ENCODE measurements at places on chromosomes 6 and 20.

DNA sequence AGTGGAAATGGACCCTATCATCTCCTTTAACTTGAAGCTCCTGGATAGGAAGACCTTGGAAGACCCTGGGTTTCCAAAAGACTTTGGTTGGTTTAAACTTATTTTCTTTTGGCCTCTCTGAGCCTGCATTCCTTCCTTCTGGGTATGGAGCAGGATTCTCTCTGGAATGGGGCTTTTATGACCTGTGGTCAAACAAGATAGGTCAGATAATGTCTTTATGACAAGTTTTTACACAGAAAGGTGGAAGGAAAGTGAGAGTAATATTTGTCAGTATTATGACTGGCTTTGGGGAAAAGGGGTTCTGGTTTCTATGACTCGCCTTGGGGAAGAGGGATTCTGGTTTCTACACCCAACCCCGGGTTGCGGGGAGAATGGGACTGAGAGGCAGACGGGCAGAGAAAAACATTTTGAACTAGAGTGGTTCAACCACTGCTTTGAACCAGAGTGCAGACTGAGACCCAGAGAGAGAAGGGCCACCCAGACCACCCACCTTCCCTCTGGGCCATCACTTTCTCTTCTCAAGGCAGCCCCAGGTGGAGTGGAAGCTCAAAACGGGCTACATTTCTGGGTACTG is 37.6 kb upstream of the KCNK5 start:
- DNase-seq: no peak

DNA sequence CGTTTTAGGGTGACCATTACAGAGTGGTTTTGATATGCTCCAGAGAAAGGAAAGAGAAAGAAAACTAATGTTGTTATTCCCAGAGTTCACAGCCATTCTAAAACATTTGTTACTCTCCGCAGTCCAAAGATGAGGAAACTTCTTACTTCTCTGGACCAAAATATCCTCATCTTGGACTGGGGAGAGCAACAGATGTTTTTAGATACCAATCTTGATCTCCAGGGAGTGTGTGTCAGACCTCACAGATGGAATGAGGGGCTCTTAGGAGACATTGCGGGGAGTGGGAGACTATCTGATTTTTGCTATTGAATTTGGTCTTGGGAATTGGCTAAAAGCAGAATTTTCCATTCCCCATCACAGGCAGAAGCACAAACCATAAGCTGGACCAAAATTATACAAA is 110.8 kb downstream of the TNFAIP3 start:
- no peak for DNase-seq

- DNase-seq: peak; percentile 3
Measured at GRCh38 chr20:18831830-18832499, 18.4 kb downstream of the SCP2D1 start.

DNA sequence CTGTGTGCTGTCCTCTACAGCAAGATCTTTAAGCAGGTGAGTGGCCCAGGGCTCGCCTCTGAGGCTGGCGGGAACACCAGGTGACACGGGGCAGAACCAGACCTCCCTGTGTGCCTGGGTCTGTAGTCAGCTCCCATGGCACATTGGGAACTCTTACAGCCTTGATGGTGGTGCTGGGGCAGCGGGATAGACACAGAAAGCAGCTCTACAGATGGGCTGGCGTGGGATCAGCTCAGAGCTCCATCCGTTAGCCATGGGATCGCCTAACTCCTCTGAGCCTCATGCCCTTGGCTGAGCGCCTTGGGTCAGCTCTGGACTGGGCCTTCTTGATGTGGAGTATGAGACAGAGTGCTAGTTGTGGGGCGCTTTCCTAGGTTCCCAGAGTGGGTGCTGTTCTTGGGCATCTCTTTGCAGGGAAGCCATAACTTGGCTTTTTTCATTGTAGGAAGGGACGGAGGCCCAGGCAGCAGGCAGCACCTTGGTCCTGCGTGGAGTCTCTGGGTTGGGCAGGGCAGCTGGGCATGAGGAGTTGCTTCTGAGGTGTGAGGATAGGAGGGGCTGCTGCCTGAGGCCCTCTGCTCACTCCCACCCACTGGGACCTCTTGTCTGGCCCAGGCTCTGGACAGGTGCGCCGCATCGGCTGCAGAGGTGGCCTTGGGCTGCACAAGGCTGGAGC is 51.3 kb downstream of the EFCAB8 start:
- no peak for DNase-seq

DNA sequence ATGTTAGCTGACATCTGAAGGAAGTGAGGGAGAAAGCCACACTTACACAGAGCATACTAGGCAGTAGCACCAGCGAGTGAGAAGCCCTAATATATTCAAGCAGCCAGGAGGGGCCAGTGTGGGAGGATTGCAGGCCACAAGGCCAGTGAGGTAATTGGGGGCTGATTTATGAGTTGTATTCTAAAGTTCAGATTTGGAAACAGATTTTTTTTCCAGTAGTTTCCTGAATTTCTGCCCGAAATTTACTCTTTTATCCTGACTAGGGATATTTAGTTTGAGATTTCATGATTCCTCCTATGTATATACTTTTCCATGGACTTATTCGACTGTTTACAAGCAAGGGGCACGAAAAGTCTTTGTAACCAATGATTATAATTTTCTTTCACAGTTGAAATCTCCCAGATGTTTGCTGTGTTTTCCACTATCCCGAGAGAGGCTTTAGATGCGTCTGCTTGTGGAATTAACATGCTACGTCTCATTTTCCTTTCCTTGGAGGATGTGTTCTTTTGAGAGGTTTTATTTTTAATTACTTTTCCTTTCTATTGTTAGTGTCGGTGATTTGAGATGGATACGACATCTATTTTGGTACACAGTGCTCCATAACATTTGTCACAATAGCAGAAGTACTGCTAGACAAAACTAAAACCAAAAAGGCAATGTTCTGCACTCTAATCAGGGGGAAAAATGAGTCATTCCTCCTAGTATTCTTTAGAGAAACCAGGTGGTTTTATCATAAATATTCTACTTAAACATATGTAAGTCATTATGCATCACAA is 356.3 kb upstream of the HSF2 start:
- DNase-seq: peak; percentile 39

DNA sequence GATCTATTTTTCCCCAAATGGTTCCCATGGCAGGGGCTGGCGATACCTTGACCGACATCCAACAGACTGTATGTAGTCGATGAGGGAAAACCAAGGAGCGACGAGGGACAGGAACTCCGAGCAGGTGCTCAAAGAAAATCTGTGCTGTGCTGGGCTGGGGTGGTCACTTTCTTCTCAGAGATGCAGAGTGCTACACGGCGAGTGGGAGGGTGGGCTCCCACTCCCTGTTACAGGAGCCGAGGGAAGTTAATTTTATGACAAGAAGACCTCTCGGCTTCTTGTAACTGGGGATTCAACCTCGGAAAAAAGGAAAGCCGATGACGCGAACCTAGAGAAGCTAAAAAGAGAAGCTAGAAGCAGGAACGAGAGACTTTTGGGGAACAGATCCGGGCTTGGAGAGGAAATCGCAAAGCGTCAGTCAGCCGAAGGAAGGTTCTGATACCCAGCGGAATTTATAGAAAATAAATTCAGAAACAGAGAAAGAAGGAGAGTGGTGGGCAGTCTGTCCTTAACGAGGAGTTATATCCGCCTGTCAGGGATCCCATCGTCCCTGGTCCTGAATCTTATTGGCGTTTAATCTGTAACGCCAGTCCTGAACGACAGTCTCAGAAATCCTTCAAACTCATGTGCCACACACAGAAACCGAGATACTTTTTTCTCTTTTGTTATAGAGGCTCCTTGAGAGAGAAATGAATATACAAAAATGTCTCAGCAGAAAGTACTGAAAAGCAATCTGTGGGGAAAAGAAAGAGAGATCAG is 84.6 kb upstream of the ZNF322 start:
- no peak for DNase-seq

DNA sequence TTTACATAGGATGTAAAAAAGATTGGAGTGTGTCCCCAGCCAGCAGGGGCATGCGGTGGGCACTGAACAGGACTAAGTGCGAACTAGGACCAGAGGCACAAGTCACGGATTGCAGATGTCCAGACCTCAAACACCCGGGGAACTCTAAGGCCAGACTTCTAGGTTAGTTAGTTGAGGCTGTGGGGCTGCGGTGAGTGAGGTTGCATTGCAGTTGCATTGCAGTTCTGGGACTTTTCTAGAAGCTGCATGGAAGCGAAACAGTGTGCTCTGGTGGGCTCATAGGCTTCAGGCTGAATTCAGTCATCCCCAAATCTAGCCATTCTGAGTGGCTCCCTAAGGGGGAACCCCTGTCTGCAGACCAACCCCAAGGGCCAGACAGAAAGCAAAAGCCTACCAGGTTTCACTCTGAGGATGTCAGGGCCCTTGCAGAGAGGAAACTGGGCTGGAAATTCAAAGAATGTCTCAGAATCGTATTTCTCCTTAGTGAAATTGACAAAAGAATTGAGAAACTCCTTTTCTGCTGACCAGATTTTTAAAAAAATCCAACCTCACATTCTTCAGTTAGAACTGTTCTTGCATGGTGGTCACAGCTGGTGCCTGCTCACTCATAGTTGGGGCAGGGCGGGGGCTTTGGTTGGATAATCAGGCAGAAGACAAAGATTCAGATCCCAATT is 182.8 kb downstream of the ZDHHC14 start:
- DNase-seq: no peak

DNA sequence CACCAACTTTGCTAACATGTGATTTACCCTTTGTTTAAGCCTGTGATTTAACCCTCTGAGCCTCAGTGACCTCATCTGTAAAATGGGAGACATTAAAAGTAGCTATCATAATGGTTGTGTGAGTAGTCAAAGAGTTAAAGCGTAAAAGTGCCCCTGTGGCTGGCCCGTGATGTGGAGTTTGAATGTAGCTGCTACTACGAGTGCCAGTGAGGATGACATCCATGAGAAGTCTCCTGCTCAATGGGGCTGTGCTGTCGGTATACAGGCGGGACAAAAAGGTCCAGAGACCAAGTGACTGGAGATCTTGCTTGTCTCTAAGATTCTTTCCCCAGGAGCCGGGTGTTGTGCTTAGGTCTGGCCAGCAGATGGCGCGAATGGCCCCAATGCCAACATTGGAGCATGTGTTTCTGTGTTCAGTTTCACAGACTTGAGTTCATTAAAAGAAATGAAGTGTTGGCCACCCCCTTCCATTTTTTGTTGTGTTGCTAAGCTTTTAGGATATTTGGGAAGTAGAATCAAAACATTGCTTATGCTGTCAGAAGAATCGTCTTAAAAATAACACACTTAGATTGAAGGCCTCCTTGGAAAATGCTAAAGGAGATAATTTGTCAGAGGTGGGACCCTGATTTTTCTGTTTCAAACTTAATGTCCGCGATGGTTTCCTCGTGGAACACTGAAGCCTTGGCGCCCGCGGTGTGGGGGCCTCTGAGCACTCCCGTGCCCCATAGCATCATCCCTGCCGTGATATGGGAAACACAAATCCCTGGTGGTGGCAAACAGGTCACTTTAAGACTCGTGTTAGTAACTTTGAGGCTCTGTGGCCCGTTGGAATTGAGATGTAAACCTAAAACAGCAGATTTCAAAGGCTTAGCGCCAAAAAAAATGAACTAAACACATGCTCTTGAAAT is 9.3 kb upstream of the RBM38 start:
- DNase-seq: peak; percentile 72

DNA sequence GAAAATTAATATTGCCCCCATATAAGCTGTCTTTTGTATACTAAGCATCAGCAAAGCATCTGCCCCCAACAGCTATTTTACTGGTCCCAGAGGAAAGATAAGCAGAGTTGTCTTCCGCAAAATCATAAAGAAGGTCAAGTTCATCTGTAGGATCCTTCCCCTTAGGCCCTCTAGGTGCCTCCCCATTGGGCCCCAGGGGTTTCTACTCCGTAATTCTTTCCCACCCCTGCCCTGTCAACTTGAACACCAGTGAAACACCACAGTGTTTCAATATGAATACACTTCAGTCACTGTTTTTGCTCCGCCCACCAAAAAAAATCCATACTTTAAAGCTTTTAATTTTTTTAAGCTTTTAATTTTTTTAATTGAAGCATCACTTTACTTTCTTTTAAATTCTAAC is 159.2 kb downstream of the ATXN1 start:
- DNase-seq: no peak

- no peak for DNase-seq
Measured at GRCh38 chr6:79802657-79803300, 144.6 kb downstream of the ELOVL4 start.

Measured in fibroblast of lung (primary cell).